Osteoblast (primary cell): ENCODE measurements at places on chromosomes 7 and 10.

DNA sequence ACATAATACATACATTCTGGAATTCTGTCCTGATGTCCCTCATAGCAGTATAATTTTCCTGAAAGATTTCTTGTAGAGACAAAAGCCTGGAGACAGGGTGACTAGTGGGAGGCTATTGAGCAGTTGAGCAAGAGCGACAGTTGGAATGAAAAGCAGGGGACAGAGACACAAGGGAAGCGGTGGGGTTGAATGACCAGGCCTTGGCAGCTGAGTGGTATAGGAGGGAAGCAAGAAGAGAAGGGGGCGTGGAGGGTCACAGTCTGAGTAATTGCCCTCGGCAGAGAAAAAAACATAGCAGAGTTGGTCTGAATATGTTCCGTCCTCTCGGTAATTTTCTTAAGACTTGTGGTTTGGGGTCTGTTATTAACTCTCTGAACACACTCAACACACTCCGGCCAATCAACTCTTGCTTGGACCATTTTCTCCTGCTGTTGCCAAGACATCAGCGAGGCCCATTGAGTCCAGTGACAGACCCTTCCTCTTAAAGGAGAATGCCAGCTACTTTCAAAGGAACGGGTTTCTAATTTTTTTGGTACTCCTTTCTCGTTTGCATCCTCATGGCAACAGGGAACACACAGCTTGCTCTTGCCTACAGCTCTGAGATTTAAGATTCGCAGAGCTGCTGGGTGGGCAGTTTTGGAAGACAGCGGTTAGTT is 5.3 kb upstream of the ACTR3B start:
- DNase-seq = no peak

GRCh38 chr7:79282882-79283602 is 170.4 kb downstream of the MAGI2 start:
- peak; percentile 29 for DNase-seq

GRCh38 chr7:159070431-159071148 is 74.1 kb downstream of the VIPR2 start:
- DNase-seq = no peak

GRCh38 chr7:42972699-42973500 is 40.7 kb downstream of the MRPL32 start:
- DNase-seq = peak; percentile 48

DNA sequence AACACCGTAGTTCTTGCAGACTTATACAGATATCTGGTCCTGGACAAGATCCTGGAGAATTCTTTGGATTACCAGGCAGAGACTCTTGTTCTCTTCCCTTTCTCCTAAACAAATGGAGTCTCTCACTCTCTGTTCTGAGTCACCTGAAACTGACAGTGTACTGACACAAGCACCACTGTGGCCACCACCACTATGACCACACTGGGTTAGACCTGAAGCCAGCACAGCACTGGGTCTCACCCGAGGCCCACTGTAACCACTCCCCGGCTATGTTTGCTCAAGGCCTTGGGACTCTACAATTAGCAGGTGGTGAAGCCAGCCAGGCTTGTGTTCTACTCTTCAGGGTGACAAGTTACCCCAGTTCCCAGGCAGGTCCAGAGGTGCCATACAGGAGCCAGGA is 22.8 kb downstream of the SLC39A12 start:
- DNase-seq = no peak

DNA sequence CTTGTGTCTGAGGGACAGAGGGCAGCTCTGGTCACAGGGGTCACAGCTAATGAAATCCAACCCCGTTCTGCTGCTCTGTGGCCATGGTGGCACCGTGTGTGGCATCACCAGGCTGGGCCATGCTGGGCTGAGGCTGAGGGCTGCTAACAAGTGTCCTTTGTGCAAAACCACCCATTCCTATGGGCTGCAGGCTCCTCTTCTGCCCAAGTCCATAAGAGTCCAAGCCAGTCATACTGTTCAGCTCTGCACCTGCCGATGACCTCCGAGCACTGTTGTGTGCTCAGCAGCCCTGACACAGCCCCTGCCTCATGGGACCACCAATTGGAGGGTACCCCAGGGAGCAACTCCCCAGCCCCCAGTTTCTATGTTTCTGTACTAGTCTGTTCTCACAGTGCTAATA is 133.1 kb downstream of the WDR11 start:
- peak; percentile 30 for DNase-seq

DNA sequence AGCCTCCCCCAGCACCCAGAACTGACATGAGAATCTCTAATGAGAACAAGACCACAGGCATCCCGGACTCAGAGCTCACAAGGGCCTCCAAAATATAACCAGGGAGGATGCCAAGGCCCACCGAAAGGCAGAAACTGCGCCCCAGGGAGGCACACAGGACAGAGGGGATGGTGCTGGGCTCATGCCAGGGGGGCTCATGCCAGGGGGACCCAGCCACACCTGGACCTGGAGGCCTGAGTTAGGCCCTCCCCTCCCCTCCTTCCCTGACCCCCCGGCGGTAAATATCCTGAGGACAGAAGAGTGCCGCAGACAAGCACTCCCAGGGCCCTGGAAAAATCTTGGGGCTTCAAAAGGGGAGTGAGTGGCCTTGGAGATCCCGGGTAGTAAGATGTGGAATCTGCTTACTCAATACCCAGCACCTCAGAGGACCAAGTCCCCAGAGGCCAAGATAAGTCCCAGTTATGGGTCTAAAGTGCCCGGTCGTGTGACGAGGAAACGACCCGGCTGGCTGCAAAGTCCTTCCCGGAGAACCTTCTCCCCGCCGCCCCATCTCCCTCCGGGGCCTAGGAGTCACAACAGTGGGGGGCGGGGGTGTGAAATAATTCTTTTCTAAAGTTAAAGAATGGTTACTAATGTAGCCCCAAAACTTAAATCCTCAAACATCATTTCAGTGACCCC is 11.9 kb downstream of the PDGFA start:
- DNase-seq = no peak

- no peak for DNase-seq
These were observed 47.5 kb downstream of the EPC1 start for GRCh38 chr10:32299354-32299980.

GRCh38 chr10:28449382-28449781 is 83.5 kb upstream of the WAC start:
- DNase-seq = peak; percentile 61

GRCh38 chr10:6979371-6979770 is 399.3 kb upstream of the PRKCQ start:
- DNase-seq = no peak

DNA sequence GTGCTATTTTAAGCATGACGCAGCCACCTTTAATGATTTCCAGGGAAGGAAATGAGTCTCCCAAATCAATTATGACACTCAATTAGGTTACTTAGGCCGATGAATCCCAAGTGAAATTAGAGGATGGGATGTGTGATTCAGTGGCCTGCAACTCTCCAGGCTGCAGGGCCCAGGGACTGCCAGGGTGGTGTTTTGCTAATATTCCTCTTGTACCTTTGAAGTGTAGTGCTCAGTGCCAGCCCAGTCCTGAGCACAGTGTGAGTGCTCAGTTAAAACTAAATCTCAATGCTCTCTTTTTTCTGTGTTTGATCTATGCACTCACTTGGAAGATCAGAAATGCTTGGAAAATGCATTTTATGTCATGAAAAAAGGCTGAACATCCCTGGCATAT is 51.6 kb downstream of the SEM1 start:
- no peak for DNase-seq

DNA sequence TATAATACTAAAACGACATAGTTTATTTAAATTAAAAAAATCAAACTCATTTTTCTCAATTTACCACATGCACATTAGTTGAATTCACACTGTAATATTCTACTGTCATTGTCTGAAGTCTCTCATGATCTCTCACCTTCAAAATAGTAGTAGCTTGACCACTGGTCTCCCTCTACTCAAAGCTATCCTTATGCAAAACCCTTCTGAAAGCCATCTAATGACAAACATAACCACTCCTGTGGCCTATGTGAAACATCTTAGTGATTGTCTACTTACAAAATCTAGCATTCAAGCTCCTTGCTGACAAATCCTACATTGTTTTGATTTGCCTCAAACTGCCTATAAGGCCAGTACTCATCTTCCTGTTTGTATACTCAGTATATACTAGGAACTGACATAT is 606.0 kb upstream of the GHITM start:
- no peak for DNase-seq

DNA sequence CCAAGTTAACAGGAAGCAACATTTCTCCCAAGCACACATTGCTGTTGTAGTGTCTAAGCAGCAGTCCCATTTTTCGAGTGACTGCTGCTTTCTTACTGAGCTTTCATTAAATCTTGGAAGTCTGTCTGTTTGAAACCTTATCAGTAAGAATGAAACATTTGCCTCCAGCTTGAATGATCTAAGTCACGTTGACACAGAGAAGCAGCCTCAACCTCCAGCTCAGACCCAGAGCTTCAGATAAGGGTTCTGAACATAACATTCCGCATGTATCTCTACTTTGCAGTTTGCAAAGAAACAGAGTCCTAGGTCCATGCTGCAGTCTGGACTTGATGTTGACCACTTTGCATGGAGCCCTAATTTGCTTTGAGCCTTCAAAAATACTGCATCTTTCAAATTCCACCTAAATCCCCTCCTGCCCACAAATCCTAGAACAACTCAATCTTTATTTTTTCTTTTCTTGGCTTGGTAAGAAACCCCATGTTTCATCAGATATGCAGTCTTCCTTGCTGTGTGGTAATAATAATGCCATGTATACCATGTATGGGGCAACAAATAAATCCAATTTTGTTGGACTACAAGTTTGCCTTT is 698.7 kb upstream of the IGFBP3 start:
- DNase-seq = no peak

- DNase-seq = no peak
These were observed 14.0 kb upstream of the SRI start for GRCh38 chr7:88233828-88234227.

DNA sequence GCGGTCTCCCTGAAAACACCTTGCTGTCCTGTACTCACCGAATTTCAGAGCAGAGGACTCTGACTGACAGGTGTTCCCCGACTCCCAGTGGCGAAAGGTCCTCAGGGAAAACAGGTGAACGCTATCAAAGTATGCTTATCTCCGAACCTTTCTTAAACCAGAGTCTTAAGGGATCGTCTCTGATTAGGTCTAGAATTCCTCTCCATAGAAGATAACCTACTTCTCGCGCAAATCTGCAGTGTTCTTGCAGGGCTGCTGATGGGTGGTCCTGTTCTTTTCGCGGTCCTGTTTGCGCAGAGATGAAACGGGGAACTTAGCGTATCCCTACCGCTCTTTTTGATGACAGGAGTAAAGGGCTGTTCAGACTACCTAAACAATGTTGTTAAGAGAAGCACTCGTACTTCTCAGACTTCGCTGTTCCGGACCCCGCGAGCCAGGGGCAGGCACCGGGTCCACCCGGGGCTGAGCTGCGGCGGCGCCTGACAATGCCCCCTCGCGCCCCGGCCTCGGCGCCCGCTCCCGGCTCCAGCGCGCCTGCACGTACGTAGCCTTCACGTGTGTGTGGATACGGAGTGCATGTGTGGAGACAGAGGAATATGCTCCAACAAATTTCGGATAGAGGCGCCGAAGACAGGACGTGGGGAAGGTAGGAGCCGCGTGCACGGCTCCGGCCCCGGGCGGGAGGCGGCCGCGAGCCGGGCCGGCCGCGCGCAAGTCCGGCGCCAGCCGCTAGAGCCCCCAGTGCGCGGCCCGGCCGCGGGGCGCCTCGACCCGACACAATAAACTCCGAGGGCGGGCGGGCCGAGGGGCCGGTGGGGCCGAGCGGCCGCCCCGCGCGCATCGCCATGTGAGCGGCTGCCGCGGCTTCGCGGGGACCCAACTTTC is 766 bp upstream of the ZMYND11 start:
- peak; percentile 85 for DNase-seq

DNA sequence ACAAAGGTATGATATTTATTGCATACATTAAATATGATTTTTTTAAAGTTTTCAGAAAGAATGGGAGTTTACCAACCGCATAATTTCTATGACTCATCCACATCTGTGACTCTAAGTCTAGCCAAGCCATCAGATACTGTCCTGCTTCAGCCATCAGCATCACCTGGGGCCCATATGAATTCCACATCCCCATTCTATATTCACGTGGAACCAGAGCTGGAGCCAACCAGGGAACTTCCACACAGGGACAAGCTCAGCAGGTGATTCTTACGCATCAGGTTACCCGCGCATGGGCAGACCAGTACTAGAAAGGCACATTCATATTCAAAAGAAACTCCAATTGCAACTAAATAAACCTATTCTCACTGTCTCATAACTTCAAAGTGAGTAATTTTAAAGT is 817.7 kb upstream of the IGFBP3 start:
- DNase-seq = no peak

GRCh38 chr7:102842284-102842683 is 70.5 kb upstream of the LRRC17 start:
- no peak for DNase-seq

DNA sequence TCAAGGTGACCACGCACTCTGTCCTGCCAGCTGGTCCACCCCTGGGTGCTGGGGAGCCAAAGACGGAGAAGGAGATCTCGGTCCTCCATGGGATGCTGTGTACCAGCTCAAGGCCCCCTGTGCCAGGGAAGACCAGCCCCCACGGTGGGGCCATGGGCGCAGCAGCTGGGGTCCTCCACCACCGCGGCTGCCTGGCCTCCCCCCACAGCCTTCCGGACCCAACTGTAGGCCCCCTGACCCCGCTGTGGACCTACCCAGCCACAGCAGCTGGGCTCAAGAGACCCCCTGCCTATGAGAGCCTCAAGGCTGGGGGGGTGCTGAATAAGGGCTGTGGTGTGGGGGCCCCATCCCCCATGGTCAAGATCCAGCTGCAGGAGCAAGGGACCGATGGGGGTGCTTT is 5.4 kb downstream of the NYAP1 start:
- peak; percentile 54 for DNase-seq

DNA sequence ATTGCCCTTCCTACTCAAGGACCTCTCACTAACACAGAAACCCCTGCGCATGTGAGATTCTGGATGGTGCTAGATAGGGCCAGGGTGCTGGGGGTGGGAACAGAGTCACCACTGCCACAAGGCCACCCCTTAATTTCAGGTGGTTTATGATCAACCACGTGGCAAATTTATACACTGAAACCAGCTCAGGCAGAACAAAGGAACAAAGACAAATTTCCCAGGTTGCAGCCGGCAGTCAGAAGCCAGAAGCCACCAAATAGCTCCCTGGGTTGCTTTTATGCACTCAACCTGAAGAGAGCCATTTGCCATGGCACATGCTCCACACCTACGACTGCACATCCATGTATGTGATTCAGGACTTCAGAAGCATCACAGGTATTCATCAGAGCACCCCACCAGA is 2.5 kb downstream of the VOPP1 start:
- no peak for DNase-seq

GRCh38 chr7:30468041-30468440 is 10.5 kb downstream of the NOD1 start:
- no peak for DNase-seq

GRCh38 chr7:130959743-130960207 is 225.8 kb upstream of the KLF14 start:
- DNase-seq = peak; percentile 4

DNA sequence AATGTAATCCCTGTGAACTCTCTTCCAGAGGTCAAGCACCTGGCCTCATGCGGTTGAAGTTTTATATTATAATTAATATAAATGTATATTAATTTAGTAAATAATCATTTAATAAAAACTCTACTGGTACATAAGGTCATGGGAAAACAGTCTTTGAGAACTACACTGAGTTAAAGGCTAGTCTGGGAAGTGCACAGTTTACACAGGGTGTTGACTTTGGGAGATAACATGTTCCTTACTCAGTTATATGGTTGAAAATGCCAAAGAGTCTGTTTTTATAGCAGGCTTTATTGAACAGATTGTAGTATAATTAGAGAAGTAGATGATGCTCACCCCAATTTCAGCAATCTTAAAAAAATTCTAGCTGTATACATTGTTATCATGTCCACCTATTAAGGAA is 735.9 kb downstream of the GATA3 start:
- DNase-seq = no peak

GRCh38 chr7:84393786-84394185 is 199.2 kb upstream of the SEMA3A start:
- DNase-seq = no peak
